ENCODE measurements at places on chromosomes 11 and 22.

- peak; percentile 4 for DNase-seq
These were observed 118.5 kb upstream of the ARHGAP20 start for GRCh38 chr11:110830747-110831146.

GRCh38 chr11:35214226-35214770 is 75.3 kb downstream of the CD44 start:
- DNase-seq = no peak

- peak; percentile 93 for DNase-seq
These were observed 48.8 kb downstream of the ABTB2 start for GRCh38 chr11:34308913-34309585.

DNA sequence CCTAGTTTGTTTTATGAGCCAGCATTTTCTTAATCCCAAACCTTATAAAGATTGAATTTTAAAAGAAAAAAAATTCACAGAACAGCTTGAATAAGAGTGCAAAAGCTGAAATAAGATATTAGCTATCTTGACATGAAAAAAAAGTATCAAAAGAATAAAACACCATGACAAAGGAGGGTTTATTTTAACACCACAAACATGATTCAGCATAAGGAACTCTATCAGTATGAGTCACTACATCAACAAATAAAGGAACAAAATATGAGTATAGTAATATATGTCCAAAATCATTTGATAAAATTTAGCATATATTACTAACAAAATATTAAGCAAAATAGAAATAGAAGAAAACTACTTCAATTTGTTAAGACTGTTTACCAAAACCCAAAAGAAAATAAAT is 9.6 kb upstream of the LMO1 start:
- DNase-seq = no peak

- no peak for DNase-seq
These were observed 40.4 kb upstream of the RAPSN start for GRCh38 chr11:47489395-47489755.

DNA sequence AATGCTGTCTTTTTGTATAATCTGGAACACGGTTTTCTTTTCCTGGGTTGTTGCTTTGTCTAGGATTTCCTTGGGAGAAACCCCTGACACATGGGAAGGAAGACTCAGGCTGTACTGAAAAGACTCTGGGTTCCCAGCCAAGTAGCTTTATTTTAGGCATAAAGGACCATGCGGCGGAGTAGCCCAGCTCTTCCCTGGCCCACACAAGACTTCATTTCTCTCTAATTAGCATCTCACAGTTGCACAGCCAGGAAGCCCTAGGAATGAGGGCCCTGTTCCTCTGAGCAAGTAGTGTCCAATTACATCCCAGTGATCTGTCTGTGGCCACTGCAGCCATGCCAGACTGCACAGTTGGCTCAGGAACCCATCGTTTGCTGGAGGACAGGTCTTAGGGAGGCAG is 319.5 kb downstream of the TENM4 start:
- no peak for DNase-seq

GRCh38 chr11:19499026-19499669 is 213.5 kb upstream of the NAV2 start:
- peak; percentile 78 for DNase-seq

All from AG10803 (cell line).